ENCODE measurements at places on chromosomes 16 and 17.
A peak's percentile ranks its signal among the peaks of the same experiment; 100 is the strongest.

DNA sequence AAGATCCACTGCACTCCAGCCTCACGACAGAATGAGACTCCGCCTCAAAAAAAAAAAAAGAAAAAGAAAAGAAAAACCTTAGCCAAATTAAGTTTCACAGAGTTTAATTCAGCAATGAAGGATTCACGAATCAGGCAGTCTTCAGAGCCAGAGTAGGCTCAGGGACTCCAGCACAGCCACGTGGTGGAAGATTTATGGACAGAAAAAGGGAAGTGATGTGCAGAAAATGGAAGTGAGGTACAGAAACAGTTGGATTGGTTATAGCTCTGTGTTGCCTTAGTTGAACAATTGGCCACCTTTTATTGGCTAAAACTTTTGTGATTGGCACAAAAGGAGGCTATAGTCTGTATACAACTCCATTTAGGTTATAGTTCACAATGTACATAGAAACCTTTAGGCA lies 256.6 kb downstream of the HS3ST3B1 start:
- no peak for DNase-seq

- no peak for DNase-seq
Observed at GRCh38 chr16:55367866-55368603, 44.0 kb downstream of the IRX6 start.

DNA sequence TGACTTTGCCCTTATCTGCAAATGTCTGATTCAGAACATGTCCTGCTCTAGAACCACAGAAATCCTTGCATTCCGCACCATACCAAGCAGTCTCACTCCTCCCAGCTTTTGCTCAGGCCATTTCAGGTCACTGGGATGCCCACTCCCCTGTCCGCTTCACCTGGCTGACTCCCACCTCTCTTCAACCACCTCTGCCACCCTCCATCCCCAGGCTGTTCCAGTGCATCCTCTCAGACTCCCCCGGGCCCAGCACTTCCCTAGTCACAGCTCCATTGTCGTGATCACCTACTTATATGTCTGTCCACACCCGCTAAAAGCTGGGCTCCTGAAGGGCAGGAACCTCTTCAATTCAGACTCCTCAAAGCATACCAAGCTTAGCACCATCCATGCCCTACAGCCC lies 58.4 kb upstream of the CDH5 start:
- no peak for DNase-seq

DNA sequence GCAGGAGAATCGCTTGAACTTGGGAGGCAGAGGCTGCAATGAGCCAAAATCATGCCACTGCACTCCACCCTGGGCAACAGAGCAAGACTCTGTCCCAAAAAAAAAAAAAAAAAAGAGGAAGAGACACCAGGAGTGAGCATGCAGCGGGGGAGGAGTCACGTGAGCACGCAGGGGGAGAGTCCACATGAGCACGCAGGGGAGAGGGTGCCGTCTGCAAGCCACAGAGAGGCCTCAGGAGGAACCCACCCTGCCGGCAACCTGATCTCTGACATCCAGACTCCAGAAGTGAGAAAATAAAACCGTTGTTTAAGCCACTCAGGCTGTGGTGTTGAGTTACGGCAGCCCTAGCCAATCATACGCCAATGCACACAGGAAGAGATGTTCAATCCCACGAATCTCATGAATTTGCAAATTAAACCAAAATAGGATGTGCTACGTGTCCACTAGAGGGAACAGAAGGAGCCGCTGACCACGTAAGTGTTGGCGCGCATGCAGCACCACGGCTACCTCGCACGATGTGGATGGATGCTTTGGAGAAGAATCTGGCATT lies 42.2 kb downstream of the CCDC57 start:
- no peak for DNase-seq

DNA sequence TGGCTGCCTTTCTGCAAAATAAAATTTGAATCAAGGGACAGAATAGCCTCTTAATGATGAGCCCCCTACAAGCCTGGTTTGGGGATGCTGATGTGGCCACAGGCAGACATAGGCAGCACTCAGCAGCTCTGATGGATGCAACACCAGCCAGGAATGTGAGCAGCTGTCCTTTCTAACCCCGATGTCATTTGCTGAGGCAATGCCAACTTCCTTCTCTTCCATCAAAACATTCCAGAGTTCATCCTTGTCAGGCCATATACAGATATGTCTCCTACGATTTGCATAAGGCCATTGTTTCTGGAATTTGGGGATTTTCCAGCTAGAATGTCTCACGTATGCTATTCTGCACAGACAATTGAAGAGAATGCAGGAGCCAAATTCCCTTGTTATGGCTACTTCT lies 52.1 kb upstream of the MYOCD start:
- DNase-seq = no peak

DNA sequence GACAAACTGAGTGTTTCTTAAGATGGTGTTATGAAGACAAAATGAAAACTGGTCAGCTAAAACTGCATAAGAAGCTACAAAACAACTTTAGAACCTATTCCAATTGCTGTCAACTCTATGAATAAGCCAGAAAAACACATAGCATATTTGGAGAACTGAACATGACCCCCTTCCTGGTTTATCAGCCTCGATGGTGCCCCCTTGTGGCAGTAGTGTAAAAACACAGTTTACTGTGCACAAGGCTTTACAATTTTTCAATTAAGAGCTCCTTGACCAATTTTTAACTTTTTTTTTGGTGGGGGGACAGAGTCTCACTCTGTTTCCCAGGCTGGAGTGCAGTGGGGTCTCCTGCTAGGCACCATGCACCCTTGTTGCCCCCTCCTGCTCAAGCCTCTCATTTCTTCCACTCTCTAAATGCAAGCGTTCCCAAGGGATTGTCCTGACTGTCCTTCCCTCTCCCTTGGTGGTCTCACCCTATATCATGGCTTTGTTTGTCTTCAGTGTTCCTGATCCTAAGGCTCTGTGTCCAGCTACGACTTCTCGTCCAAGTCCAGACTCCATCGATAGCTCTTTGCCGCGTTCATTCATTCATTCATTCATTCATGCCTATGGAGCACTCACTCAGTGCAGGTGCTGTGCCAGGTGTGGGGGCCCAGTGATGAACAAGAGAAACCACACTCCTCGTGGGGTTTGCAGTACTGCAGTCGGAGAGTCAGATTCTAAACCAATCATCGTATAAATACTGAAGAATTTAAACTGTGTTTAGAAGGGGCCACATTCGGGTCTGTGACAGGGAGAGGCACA lies 7.5 kb downstream of the EIF1 start:
- DNase-seq = peak; percentile 35

DNA sequence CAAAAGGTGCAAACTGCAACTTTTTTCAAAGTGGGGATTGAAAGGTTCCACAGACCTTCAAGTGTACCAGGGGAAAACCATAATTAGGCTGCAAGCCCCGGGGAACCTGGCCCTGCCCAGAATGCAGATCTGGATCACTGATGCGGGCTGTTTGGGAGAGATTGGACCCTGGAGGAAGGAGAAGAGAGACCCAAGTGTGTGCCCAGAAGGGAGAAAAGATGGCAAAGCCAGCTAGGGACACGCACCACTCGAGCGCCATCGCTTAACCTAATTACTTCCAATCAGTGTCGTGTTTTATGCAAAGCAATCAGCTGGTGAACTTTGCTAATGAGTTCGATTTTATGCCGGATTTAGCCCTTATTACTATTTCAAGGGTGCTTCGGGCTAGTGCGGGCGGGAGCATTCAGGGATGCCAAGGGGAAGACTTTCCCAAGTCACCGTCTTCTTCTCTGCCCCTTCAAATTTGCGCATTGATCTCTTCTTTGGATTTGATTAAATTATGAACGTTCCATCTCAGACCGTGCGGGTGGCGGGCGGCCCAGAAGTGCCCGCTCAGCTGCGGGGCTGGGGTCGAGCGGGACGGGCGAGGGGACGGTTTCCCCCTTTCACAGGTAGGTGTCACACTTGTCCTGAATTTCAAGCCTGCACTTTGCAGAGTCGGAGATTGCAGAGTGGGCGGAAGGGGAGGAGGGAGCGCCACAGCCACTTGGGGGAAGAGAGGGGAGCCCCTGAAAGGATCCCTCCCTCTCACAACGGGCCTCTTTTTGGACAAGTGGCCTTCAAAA lies 4.0 kb downstream of the IRX5 start:
- DNase-seq = no peak

GRCh38 chr16:1175566-1176279 lies 22.8 kb downstream of the CACNA1H start:
- DNase-seq = no peak

- DNase-seq = no peak
Observed at GRCh38 chr17:4877089-4877488, 22.2 kb upstream of the C17orf107 start.

GRCh38 chr16:66109677-66110076 lies 256.8 kb upstream of the CDH5 start:
- no peak for DNase-seq

DNA sequence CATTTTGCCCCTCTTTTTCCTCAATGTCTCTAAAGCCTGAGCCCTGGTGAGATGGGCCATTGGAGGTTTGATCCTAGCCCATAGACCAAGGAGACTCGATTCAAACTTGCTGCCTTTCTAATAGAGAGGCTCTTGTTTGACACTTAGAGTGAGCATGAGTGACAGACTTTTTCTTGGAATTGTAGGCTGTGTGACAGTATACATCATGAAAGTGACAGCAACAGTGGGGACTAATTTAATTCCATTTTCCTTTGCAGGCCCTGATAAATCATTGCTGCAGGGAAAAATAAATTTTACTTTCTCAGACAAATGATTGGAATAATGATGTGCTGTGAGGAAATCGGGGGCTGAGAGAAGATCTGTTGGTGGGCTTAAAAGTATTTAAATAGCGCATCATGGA lies 169.0 kb upstream of the NOL11 start:
- DNase-seq = no peak

- DNase-seq = peak; percentile 75
Observed at GRCh38 chr17:48052956-48053757, 5.0 kb downstream of the NFE2L1 start.

DNA sequence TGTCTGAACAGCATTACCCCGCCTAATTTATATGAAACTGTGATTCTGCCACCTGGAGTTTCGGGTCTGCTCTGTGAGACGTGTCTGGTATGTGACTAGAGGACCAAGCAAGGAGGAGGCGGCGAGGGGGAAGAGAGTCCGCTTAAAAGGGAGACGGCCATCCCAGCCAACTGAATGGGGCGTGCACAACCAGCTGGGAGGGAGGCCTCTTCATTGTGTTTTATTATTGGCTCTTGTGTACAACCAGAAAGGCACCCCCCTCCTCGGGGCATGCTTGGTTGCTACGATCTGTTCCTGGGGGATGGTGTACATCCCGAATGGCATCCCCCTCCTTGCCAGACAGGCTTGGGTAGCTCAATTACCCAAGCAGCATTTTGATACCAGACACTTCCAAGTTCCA lies 384.5 kb upstream of the SALL1 start:
- no peak for DNase-seq

DNA sequence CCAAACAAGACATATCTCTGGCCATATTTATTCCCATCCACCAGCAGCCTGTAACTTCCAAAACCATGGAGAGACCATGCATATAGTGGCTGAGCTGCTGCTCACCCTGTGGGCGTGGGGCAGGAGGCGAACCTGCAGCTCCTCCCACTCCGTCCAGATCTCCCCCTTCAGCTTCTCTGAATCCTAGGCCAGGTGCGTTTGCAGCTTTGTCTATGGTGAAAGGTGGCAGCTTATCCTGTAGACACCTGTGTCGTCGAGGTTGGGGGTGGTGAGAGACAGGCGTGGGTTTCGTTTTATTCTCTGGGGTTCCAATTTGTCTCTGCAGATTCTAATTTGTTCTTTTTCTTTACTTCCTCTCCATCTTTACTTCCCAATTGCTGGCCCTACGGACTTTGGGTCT lies 9.7 kb upstream of the ANKS4B start:
- DNase-seq = no peak

GRCh38 chr16:59654455-59654854 lies 920.3 kb upstream of the GOT2 start:
- DNase-seq = no peak
